ENCODE measurements at places on chromosomes 7 and 10.

DNA sequence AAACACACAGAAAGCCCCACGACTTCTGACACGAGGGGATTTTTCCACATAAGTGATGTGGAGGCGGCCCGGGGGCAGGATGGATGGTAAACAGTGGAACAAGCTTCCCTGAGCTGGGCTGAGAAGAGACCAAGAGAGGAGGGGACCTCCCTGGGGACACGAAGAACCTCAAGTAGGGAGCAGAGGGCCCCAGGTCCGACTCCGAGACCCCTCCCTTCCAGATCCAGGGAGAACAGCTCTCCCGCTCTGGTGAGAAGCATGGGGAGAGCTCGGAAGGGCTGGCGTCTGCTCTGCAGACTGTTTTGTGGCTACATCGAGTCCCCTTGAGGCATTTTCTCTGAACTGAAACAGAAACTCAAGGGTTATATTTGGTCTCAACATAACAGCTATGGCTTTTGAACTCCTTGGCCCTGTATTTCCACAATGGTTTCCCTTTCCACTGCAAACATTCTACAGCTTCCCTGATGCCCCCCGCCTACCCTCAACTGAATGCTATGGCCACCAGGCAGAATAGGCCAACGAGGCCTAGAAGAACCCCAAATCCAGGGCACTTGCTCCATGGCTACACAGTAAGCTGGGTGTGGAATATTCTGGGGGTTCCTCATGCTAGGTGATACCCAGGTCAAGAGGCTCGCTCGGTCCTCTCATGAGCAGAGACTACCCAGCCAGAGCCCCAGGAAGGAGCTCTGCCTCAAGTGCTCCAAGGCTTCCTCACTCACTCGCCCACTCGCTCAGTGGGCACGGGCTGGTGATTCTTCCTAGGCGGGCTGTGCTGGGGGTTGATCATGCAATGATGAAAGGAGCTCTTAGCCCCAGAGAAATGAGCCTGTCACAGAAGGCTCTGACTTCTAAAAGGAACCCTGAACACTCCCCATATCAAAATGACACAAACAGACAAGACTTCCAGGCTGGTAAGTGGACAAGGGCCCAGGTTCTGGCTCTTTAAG, 47.5 kb downstream of the FAM53B start:
- DNase-seq: no peak

- DNase-seq: no peak
Observed at GRCh38 chr7:36208426-36208825, 55.4 kb downstream of the EEPD1 start.

- no peak for DNase-seq
Observed at GRCh38 chr7:114392686-114393085, 21.9 kb upstream of the FOXP2 start.

DNA sequence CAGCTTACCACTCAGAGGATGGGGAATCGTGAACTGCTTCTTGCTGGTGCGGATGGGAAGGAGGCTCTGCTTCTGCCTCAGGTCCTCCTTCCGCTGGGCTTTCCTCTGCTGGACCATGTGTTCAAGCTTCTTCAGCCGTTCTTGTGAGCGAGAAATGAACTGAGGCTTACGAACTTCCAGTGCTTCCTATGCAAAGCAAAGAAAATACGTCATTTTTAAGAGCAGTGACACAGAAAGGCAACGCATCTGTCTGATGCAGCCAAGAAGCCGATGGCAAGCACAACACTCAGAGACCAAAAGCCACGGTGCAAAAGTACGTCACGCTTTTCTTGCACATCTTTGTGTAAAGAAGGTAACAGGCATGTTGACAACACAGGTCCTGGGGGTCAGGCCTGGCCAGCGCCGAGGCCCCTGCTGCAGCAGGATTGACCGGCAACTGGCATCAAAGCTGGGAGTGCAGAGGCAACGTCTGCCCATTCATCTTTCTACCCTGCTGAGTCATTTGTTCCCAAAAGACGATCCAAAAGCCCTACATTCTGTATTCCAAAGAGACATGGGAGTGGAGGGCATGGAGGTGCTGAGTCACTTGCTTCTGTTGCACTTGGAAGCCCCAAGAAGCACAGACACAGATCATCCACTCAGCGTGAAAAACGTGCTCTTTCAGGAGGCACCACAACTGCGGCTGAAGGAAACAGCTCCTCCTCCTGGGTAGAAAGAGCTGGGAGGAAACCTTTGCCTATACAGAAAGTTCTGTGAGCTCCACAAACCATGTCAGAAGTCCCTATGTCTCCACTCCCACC, 71.0 kb upstream of the ADAM12 start:
- DNase-seq: no peak

GRCh38 chr10:55870186-55870585, 490.9 kb downstream of the ZWINT start:
- DNase-seq: no peak

- DNase-seq: no peak
Observed at GRCh38 chr7:70313271-70313670, 715.0 kb downstream of the AUTS2 start.

DNA sequence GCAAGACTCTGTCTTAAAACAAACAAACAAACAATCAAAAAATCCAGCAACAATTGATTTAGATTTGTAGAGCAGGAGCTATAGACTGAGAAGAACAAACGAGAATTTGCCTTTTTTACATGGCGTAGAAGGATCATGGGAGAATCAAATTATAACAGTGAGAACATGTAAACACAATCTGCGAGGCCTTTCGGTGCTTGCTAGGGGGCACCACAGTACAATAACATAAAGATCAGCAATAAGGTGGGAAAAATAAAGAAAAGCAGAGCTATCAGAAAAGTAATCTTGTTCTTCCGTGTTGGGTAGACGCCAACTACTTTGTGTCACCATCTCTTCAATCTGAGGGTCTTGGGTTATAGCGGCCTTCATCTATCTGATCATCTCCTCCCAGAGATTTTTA, 82.2 kb downstream of the NOD1 start:
- DNase-seq: no peak

DNA sequence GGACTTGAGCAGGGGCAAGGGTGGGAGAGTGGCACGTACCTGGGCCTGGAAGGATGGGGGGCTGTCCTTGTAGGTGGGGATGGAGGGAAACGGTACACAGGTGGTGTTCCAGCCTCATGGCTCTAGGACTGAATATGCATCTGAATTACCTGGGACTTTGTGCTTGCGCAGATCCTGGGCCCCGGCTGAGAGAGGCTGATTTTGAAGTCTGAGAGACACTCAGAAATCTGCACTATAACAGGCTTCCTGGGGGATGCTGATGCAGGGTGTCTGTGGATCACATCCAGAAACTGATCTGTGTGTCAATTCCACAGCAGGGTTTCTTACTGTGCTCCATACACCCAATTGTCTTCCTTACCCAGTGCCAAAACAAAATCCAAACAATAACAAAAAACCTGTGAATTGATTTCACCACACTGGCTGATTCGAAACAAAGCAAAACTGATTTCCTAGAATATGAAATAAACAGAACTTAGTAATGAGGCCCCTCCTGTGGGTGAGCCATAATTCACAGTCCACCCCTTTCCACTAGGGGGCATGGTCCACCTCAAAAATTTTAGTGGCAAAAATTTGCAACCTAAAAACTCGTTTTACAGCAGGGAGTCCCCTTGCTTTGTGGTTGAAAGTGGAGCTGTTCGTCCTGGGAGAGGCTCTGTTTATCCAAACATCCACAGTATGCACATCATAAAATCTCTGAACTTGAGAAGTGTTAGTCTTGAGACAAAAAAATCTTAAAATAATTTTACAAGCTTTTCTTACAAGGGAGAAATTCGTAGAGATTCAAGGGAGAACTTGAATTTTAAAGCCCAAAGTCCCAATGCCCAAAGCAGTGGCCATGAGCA, 32.0 kb upstream of the PLEKHA1 start:
- peak; percentile 26 for DNase-seq

DNA sequence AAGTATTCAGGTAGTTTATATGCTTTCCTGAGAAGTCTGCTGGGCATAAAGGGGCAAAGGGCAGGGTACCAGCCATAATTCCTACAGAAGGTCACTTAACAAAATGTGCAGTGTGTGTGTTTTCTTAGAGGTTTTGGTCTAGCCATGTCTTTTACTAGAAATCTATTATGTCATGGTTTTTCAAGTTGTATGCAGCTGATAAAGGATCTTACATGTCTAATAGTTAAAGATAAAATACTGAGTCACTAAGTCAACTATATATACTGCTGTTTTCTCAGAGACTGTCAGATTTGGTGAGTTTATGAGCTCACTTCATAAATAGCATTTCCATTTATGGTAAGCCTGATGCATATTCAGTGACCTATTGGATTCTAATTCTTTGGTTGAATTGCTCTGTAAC, 7.7 kb downstream of the CASP2 start:
- no peak for DNase-seq

GRCh38 chr7:105021352-105021751, 7.3 kb downstream of the KMT2E start:
- DNase-seq: no peak

GRCh38 chr10:126094537-126094936, 198.2 kb downstream of the FANK1 start:
- no peak for DNase-seq
